Skin of body (tissue), 3 donors: ENCODE measurements at places on chromosomes 1 and 21. TPM values are rescaled to one million over a fixed set of nuclear protein-coding genes. Genes with fewer than 3 reads are reported as not detected.

Gene PDE9A
- total RNA-seq, result 3.4 TPM

Gene ESPN
- 6.4 TPM for total RNA-seq

Gene TSSK3
- total RNA-seq, result 0.89 TPM

Gene CNIH3
- 3.2 TPM for total RNA-seq

Gene VPS45
- 59.3 TPM for total RNA-seq

Gene HSPB7
- 3.0 TPM for total RNA-seq

Gene TAS1R1
- total RNA-seq, result 0.59 TPM

Gene LMX1A
- 1.1 TPM for total RNA-seq

Gene RBM11
- total RNA-seq, result 0.30 TPM

Gene KRTAP10-9
- total RNA-seq, result 0.20 TPM
